ENCODE measurements at places on chromosomes 1 and 21.

- no peak for DNase-seq
These were observed 3.7 kb upstream of the TRABD2B start for GRCh38 chr1:48000883-48001282.

- DNase-seq = no peak
These were observed 817 bp downstream of the KLHL17 start for GRCh38 chr1:961132-961669.

DNA sequence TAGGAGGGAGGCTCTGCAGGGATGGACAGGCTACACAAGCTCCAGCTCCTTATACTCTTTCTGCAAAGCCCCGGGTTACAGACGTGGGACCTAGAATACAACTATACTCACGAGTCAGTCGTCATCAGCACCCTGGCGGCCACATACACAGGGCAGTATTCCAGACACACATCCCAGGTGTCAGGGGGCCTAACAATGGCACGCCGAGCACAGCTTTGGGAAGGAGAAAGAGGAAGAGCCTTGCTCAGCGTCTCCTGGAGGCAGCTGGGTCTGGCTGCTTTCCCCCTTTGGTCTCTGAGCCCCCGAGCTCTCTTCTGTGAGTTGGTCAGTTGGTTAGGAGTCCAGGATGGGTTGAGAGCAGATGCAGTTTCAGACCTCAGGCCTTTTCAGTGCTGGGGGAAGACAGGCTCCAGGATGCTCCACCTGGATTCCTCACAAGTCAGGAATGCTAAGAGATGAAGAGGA, 4.5 kb upstream of the POU3F1 start:
- DNase-seq = no peak

GRCh38 chr1:228863776-228864175, 128.5 kb downstream of the RHOU start:
- no peak for DNase-seq

DNA sequence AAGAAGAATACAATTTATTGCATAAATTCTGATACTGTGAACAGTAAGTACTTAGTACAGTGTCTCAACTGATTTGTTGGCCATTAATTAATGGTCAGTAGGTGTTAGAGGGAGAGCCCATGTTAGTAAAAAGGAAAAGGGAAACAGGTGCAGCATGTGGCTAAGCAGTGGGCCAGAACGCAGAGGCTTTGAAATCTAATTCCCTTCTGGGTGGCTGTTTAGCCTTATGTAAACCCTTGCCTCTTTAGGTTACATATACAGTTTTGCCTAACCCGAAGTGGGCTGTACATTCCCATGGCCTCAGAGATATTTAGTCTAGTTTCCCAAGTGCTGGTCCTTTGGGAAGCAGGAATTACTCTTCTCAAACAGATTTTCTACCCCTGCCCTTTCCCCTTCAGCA, 43.5 kb upstream of the BCL9 start:
- DNase-seq = no peak

DNA sequence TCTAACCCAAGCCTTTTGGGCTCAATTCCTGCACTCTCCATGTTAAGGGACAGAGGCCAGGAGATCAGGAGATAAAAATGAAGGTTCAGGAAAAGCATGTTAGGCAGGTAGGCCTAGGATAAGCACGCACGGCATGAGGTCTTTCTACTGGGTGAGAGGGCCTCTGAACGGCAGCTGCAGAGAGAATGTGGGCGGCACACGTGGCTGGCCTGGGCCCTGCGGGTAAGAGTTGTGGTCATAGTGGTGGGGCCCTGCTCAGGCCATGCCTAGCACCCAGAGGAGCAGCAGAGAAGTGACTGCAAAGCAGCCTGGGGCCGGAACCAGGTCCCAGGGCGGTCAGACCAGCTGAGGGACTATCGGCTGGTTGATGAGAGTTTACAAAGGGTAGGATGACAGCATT, 7.5 kb upstream of the FOXO6 start:
- no peak for DNase-seq

DNA sequence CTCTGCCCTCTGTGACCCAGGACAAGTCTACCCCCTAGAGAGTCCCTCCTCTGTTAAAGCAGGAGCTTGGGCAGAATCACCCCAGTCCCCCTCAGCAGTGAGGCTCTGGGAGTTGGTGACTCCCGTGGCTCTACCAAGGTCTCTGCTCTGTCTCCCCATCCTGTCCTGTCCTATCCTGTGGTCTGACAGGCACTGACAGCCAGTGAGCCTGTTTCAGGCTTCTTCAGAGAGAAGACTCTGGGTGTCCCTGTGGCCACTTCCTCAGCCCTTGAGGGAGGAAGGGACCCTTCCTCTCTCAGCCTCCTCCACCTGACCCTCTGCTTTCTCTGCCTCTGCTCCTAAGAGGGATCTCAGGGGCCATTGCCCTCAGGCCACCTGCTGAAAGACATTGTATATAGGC, 148.7 kb downstream of the FCRL5 start:
- no peak for DNase-seq

DNA sequence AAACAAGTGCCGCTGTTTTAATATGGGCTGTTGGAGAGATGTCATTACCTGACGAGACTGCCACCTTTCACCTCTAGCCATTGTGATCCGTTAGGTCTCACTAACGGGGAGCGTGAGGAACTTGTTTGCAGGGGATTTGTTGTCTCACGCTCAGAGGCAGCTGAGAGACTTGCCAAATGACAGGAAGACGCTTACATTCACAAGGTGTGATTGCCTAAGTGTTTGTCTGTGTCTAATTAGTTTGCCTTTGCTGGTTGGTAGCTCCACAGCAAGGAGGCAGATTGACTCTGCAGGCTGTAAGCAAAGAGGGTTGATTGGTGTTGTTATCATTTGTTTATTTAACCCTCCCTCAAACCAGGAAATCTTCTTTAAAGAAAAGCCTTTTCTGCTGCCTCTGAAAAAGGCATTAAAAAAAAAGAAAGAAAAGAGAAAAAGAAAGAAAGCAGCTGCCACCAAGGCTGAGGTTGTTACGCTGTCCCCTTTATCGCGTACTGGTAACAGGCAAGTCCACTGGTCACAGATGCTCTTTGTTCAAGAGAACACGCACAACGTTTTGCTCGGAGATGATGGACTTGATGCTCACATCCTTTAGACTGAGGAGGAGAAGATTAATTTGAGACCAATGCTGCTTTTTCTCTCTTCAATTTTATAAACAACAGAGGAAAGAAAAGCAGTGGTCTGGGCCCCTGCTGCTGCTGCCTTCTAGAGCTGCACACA, 203.9 kb downstream of the ZNF326 start:
- no peak for DNase-seq

DNA sequence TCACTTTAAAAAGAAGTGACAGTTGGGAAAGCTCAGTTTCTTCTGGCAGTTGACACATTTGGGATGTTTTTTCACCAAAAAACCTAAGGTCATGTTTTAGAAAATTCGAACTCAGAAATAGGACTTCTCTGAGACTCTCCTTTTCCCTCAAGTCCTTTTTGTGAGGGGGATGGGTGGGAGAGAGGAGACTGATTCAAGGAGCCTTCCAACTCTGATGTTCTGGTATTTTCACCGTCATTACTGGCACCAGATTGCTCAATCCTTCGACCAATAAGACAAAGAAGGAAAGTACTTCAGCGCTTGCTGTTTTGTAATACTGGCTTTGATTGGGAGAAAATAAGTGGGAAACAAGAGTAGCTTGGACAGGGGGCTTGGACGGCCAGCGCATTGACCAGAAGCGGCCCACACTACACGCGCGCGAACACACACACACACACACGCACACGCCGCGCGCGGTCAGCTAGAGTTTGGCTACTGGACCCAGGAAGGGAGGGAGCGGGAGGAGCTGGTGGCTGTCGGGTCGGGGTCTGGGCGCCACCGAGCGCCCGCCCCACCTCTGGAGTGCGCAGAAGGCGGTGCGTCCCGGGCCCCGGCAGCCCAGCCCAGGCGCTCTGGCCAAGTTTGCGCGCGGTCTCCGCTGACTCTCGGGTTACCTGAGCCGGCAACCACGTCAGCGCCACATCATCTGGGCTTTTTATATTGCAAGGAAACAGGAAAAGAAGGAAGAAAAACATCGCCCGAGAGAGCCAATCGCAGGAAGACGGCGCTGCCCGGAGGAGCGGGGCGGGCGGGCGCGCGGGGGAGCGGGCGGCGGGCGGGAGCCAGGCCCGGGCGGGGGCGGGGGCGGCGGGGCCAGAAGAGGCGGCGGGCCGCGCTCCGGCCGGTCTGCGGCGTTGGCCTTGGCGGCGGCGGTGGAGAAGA, at the start of gene KCNK1:
KCNK1 (plus strand) TSS at position 855 of the 921 bp plus-strand sequence; CDS start at position 921, 66 bp downstream.
- no peak for DNase-seq

DNA sequence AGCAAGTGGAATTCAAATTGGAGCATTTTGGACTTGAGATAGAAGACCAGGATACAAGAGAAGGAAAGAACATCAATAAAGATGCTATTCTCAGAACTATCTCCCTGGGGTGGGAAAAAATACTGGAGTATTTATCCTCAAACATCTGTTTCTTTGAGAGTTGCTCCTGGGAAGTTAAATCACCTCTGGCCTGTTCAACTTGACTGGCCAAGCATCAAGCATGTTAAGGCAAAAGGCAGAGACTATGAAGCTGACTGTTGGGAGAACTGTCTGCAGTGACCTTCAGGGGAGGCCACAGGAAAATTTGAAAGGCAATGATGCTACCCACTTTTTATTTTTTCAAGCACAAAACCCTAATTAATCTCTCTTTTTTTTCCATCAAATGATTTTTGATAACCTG, 239.0 kb downstream of the NTNG1 start:
- DNase-seq = no peak

GRCh38 chr1:187909382-187909781, 1080.6 kb downstream of the PLA2G4A start:
- no peak for DNase-seq

DNA sequence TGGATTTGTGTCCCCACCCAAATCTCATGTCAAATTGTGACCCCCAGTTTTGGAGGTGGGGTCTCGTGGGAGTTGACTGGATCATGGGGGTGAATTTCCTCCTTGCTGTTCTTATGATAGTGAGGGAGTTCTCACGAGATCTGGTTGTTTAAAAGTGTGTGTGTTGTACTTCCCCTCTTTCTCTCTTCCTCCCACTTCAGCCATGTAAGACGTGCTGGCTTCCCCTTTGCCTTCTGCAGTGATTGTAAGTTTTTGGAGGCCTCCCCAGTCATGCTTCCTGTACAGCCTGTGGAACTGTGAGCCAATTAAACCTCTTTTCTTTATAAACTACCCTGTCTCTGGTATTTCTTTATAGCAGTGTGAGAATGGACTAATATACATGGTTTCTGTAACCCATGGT, 64.6 kb downstream of the RHOU start:
- no peak for DNase-seq

DNA sequence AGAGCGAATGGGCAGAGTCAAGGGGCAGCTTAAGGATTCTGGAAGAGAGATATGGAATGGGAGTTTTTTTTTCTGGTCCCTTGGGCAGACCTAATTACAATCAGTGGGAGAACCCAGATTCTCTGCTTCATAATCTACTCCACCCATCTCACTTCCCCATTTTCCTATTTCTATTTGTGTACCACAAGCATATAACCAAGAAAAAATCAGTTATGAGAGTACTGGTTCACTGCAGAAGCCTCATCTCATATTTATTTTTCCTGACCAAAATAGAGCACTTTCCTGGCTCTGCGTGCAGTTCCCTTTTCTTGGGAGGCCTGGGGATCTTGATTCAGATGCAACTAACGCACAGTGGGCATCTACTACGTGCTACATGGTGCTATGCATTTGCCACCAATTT, 82.2 kb upstream of the SLFNL1 start:
- DNase-seq = no peak

- no peak for DNase-seq
These were observed 494.3 kb downstream of the BRINP3 start for GRCh38 chr1:189983166-189983890.

GRCh38 chr1:69991644-69992043, 213.7 kb downstream of the LRRC40 start:
- DNase-seq = no peak

DNA sequence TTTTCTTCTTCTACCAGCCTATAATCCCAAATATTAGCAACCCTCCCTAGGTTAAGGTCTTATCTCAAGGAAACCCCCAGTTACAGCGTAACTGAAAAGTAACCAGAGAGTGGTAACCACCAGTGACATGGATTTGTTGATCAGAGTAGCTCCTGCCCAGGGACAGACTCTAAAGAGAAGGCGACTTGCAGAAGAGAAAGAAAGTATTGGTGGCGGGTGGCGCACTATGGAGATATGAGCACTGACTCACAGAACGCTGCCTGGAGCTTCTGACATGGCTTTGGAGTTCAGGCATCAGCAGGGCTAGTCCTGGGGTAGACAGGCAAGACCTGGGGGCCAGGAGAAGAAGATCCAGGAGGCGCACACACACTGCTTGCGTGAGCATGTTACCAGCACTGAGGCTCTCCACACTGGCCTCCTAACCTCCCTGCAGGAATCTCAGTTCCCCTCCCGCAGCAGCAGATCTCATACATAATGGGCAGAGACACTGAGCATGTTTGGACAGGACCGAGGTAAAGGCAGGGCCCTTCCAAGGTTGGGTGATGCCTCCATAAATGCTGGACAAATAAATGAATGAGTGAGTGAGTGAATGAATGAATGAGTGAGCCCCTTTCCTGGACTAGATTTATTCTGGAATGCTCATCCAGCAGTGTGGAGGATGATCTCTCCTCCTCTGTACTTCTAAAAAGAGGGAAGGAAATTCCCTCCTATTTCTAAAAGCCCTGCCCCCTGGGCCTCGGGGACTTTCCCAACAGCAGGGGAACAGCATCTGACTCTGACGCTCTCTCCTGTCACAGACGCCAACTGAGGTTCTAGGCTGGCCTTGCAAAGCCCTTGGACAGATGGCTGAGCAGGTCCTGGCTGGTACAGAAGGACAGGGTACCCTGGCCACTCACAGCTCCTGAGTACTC, 175.5 kb downstream of the CLIC6 start:
- DNase-seq = no peak

GRCh38 chr1:160261556-160261892, 825 bp downstream of the DCAF8 start:
- no peak for DNase-seq

GRCh38 chr1:39902460-39902807, 717 bp upstream of the MYCL start:
- no peak for DNase-seq

- DNase-seq = no peak
These were observed 223.5 kb downstream of the RHOU start for GRCh38 chr1:228958741-228959140.

GRCh38 chr1:58183286-58183685, 363.2 kb downstream of the OMA1 start:
- DNase-seq = no peak

DNA sequence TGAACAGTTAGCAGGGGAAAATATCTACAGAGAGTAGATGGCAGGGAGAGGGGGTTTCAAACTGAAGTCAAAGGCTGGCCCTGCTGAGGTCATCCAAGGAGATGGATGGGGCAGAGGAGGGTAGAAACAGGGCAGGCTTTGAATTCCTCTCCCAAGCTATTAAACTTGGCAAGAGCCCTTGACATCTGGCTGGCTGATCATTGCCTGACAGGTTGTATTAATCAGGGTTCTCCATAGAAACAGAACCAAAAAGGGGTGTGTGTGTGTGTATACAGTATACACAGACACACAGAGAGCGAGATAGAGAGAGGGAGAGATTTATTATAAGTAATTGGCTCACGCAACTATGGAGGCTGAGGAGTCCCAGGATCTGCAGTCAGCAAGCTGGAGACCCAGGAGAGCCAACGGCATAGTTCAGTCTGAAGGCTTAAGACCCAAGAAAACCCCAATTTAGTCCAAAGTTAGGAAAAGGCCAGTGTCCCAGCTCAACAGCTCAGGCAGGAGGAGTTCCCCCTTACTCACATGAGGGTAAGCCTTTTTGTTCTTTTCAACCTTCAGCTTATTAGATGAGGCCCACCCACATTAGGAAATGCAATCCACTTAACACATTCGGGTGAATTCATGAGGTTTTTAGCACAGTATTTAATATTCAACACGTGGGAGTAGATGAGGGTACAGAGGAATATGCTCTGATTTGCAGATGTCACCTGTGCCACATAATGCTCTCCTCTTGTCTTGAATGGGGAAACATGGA, 46.7 kb upstream of the HAO2 start:
- DNase-seq = no peak

All from Panc1 (cell line).